Left lung (tissue), 14 donors: ENCODE measurements at places on chromosomes 5 and 9. TPM values are rescaled to one million over a fixed set of nuclear protein-coding genes. Genes with fewer than 3 reads are reported as not detected.

Gene BARX1
- total RNA-seq = not detected

Gene LRRTM2
- 0.38 TPM for total RNA-seq

Gene B4GALT7
- total RNA-seq = 23.8 TPM

Gene CAPSL
- total RNA-seq = not detected

Gene FGF1
- 0.41 TPM for total RNA-seq

Gene FOXD4L4
- total RNA-seq = 0.50 TPM

DNA sequence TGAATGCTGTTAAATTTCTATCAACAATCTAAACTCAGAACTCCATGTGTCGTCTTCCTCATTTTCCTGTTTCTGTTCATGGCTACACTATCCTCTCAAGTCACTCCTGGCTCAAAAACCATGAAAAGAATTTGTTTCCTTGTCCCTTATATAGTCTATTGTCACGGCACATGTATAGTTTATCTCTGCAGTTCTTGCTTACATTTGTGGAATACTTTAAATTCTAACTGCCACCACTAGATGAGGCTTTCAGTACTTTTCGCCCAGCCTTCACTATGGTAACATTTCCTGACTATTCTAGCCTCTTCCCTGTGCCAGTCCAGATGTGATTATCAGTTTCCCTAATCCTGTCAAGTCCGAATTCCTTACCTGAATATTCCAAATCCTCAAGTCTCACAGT, 34.6 kb downstream of the PKD2L2 start:
- H3K4me3 ChIP-seq = no peak overlapping the region
- no peaks in the 10 kb centered on the region for H3K27me3 ChIP-seq
- DNase-seq = no peak
- H3K36me3 ChIP-seq = no peaks in the 10 kb centered on the region
- H3K27ac ChIP-seq = no peak overlapping the region

GRCh38 chr5:34657988-34658387, 1.9 kb downstream of the RAI14 start:
- peaks cover 56% of the 10 kb centered on the region for H3K27me3 ChIP-seq
- peak overlapping the region; percentile 95 for H3K27ac ChIP-seq
- DNase-seq = no peak
- peaks cover 26% of the 10 kb centered on the region for H3K4me1 ChIP-seq
- H3K4me3 ChIP-seq = peak overlapping the region; percentile 68

DNA sequence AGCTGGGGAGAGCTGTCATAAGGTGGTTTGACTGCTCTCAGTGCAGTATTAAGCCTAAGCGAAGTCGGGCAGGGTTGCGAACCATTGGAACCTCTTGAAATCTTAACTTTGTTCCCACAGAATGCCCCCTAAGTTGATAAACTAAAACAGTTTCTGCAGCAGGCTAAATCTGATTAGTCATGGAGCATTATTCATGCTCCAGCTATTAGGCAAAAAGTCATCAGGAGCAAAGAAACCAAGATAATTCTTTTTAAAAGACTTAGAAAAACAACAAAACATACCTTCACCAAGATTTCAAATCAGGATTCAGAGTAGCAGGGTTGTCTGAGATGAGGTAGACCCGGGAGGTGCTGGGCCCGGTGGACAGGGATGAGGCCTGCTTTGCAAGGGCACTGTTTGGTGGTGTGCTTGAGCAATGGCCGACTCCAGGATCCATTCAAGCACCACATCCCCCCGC, 69.9 kb upstream of the PLPP1 start:
- H3K27me3 ChIP-seq = no peaks in the 10 kb centered on the region
- peaks cover 20% of the 10 kb centered on the region for H3K4me1 ChIP-seq
- H3K36me3 ChIP-seq = no peaks in the 10 kb centered on the region

GRCh38 chr5:134507452-134507851, 18.0 kb upstream of the JADE2 start:
- peaks cover 61% of the 10 kb centered on the region for H3K4me1 ChIP-seq
- H3K27me3 ChIP-seq = no peaks in the 10 kb centered on the region
- no peak for DNase-seq
- H3K27ac ChIP-seq = no peak overlapping the region

- peak overlapping the region; percentile 92 for H3K27ac ChIP-seq
- no peak for DNase-seq
- peaks cover 77% of the 10 kb centered on the region for H3K4me1 ChIP-seq
Observed at GRCh38 chr9:127570533-127571111, 41.5 kb upstream of the STXBP1 start.

DNA sequence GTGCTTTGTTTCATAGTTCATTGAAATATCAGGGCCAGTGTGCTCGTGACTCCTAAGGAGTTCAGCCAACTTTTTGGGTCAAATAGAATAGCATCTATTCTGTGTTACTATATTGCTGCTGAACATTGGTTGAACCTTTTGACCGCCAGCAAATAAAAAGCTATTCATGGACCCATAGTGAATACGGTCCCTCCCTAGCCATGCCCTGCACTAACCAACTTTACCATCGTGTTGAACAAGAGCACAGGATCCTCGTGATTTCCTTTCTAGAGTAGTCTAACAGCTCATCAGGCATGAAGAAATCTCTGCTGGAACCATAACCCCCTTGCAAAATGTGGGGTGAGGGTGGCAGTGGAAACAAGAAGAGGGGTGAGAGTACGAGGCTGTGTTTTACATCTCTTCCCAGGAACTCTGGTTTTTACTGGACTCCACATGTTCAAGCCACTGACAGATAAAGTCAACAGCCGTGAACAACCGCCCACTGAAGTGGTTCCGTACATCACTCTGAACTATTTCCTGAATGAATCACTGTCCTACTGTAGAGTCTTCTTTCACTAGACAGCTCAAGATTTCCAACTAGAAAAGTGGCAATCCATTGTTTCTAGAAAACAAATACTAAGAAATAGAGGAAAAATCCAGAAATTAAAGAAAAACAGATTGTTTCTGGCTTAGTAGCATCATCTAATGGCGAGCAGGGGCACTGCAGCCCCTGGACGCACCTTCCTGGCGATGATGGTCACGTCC, 70.1 kb upstream of the SPATA31E1 start:
- H3K4me1 ChIP-seq = peaks cover 3% of the 10 kb centered on the region
- peak; percentile 34 for DNase-seq
- H3K27ac ChIP-seq = no peak overlapping the region

GRCh38 chr5:147188200-147189108, 46.4 kb upstream of the STK32A start:
- H3K27me3 ChIP-seq = no peaks in the 10 kb centered on the region
- H3K27ac ChIP-seq = no peak overlapping the region
- H3K4me1 ChIP-seq = no peaks in the 10 kb centered on the region
- no peak overlapping the region for H3K4me3 ChIP-seq

- H3K36me3 ChIP-seq = no peaks in the 10 kb centered on the region
- no peak for DNase-seq
- no peaks in the 10 kb centered on the region for H3K4me1 ChIP-seq
- H3K27ac ChIP-seq = no peak overlapping the region
Observed at GRCh38 chr5:126166368-126166767, 256.8 kb upstream of the GRAMD2B start.

DNA sequence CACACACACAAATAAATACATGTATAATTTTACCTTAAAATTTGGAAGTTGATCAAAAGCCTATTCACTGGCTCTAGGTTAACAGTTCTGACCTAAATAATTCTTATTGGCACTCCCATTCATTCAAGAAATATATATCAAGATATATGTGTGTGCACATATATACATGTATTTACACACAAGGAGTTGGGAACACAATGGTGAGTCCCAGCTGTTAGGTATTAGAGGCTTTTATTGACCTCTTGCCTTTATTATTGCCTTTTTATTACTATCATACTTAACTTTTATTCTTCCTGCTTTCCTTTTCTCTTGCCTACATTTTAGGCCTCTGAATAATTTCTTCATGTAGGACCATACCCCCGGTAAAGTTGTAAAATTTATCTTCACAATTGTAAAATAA, 25.0 kb downstream of the CCDC152 start:
- no peak overlapping the region for H3K27ac ChIP-seq
- H3K4me3 ChIP-seq = no peak overlapping the region
- DNase-seq = no peak

GRCh38 chr5:28517691-28518090, 1479.3 kb upstream of the CDH9 start:
- no peak overlapping the region for H3K4me3 ChIP-seq
- no peaks in the 10 kb centered on the region for H3K36me3 ChIP-seq
- DNase-seq = no peak
- H3K4me1 ChIP-seq = no peaks in the 10 kb centered on the region
- no peak overlapping the region for H3K27ac ChIP-seq

DNA sequence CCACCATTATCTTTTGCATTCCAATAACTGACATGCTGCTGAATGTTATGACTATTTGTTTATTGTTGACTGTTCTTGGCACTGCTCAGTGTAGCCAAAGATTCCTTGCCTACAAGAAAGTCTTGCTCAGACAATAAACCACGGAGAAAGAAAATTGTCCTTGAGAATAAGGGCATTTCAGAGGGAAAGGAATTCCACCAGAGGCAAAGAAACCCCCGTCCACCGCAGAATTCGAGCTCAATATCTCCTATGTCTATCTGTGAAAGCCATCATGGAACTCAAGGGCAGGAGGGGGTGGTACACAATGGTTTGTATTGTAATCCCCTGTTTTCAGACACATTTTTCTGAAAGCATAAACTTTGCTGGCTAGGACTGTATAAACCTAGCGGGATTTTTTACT, 70.3 kb upstream of the ADAMTS16 start:
- H3K4me1 ChIP-seq = no peaks in the 10 kb centered on the region
- no peak for DNase-seq
- no peaks in the 10 kb centered on the region for H3K27me3 ChIP-seq

GRCh38 chr9:84917366-84918070, 248.0 kb downstream of the NTRK2 start:
- no peak overlapping the region for H3K4me3 ChIP-seq
- no peaks in the 10 kb centered on the region for H3K4me1 ChIP-seq
- H3K36me3 ChIP-seq = no peaks in the 10 kb centered on the region
- no peak for DNase-seq

- no peak for DNase-seq
- H3K4me1 ChIP-seq = no peaks in the 10 kb centered on the region
- no peaks in the 10 kb centered on the region for H3K27me3 ChIP-seq
Observed at GRCh38 chr9:8895106-8895860, 1095.7 kb upstream of the DMAC1 start.

DNA sequence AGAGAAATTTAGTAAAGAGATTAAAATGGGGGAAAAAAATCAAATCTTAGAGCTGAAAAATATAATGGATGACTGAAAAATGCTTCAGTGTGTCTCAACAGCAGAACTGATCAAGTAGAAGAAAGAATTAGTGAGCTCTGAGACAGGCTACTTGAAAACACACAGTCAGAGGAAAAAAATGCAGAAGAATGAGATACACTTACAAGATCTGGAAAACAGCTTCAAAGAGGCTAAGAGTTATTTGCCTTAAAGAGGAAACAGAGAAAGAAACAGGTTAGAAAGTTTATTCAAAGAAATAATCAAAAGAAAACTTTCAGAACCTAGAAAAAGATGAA, 70.5 kb upstream of the OR2K2 start:
- DNase-seq = no peak
- no peak overlapping the region for H3K4me3 ChIP-seq
- no peaks in the 10 kb centered on the region for H3K27me3 ChIP-seq
- H3K27ac ChIP-seq = no peak overlapping the region

GRCh38 chr5:88892669-88893068, 9.7 kb upstream of the MEF2C start:
- H3K4me1 ChIP-seq = no peaks in the 10 kb centered on the region
- H3K27ac ChIP-seq = no peak overlapping the region
- H3K4me3 ChIP-seq = no peak overlapping the region
- H3K36me3 ChIP-seq = no peaks in the 10 kb centered on the region
- H3K27me3 ChIP-seq = no peaks in the 10 kb centered on the region
- no peak for DNase-seq

- no peaks in the 10 kb centered on the region for H3K36me3 ChIP-seq
- DNase-seq = no peak
- H3K4me1 ChIP-seq = no peaks in the 10 kb centered on the region
- H3K27me3 ChIP-seq = peaks cover 40% of the 10 kb centered on the region
- H3K4me3 ChIP-seq = no peak overlapping the region
Observed at GRCh38 chr9:126198854-126199253, 127.8 kb upstream of the MVB12B start.

GRCh38 chr5:58477760-58478376, 13.4 kb upstream of the GAPT start:
- H3K36me3 ChIP-seq = no peaks in the 10 kb centered on the region
- no peak overlapping the region for H3K4me3 ChIP-seq
- no peak overlapping the region for H3K27ac ChIP-seq
- H3K27me3 ChIP-seq = no peaks in the 10 kb centered on the region
- peak; percentile 24 for DNase-seq

- DNase-seq = no peak
- no peaks in the 10 kb centered on the region for H3K27me3 ChIP-seq
- H3K36me3 ChIP-seq = no peaks in the 10 kb centered on the region
- no peak overlapping the region for H3K4me3 ChIP-seq
- no peak overlapping the region for H3K27ac ChIP-seq
Observed at GRCh38 chr9:127177231-127177630, 54.8 kb upstream of the ANGPTL2 start.

DNA sequence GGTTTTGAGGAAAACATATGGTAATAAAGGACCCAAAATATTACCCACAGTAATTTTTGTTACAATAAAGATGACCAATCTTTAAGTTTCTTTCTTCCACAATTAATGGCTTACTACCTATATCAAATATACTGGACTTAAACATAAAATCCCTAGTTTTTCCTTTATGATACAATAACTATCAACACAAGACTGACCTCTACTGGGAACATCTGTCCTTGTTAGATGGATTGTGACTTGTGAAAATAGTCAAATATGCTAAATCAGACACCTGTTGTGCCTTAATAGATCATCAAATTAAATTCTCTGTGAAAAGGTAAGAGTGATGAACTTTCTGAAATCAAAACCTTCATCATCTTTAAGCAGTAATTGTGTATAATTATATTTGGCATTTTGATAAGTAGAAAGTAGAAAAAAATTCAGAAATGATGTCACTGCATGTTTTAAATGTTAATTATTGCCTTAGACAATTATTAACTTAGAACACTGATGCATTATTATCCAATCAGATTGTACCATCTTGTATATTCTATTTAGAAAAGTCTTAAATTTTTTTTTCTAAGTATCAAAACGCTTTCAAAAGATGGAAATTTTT, 113.6 kb downstream of the DEPDC1B start:
- DNase-seq = no peak
- no peak overlapping the region for H3K4me3 ChIP-seq
- no peak overlapping the region for H3K27ac ChIP-seq

- H3K4me1 ChIP-seq = no peaks in the 10 kb centered on the region
- no peaks in the 10 kb centered on the region for H3K36me3 ChIP-seq
- no peaks in the 10 kb centered on the region for H3K27me3 ChIP-seq
- H3K27ac ChIP-seq = no peak overlapping the region
- no peak for DNase-seq
- no peak overlapping the region for H3K4me3 ChIP-seq
Observed at GRCh38 chr5:176185133-176185733, 53.0 kb upstream of the SIMC1 start.

DNA sequence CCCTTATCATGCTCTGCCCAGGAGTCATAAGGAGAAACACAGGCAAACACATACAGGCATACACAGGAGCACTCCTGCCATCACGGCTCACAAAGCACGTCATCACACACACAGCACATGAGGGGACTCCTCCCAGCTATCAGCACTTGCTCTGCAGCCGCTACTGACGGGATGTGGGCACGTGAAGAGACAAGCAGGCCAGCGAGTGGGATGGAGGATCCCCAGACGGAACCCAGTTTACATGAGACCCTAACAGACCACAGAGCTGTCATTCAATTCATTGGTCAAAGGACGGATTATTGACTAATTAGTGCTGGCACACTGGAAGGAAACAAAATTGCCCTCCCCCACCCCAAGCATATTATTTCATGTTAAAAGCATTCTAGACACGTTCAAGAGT, 53.6 kb downstream of the SEMA4D start:
- no peak for DNase-seq
- no peak overlapping the region for H3K27ac ChIP-seq
- no peaks in the 10 kb centered on the region for H3K27me3 ChIP-seq
- no peak overlapping the region for H3K4me3 ChIP-seq
